ENCODE measurements at places on chromosomes 13 and 19.

GRCh38 chr13:23385931-23386330, 47.6 kb downstream of the SACS start:
- DNase-seq = no peak

- DNase-seq = peak; percentile 51
Measured at GRCh38 chr19:41546386-41546789, 29.6 kb upstream of the CEACAM21 start.

DNA sequence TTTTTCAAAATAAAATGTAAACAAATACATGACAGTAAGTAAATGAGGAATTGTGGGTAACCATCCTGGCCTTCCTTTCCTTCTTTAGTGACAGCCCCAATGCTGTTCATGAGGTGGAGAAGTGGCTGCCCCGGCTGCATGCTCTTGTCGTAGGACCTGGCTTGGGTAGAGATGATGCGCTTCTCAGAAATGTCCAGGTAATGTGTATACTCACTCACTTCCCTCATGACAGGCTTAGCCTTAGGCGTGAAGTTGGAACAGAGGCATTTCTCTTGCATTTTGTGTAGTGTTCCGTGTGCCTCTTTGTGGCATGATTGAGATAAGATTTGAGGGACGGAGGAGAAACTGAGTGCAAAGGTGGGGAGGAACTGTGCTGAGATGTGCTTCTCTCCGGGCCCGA, 12.0 kb downstream of the NAXD start:
- DNase-seq = no peak

- peak; percentile 73 for DNase-seq
Measured at GRCh38 chr19:39409208-39410016, 2.8 kb downstream of the ZFP36 start.

GRCh38 chr13:32272021-32272683, 43.0 kb downstream of the ZAR1L start:
- DNase-seq = peak; percentile 59

DNA sequence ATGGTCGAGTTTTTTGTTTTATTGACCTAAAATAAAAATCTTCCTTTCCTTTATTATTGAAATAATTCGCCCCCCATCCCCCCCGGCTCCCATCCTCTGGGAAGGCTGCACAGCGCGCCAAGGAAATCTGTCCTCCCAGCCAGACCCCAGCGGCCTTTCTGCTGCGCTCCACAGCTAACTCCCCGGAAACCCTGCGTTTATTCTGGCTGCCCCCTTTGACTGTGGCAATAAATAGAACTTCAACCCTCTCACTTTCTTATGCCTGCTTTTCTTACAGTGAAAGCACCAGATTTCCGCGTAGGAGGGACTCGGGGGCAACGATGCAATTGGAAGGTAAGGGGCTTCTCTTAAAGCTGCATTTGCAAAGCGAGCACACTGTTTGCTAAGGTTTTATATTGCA, 9.7 kb upstream of the C19orf12 start:
- DNase-seq = no peak

GRCh38 chr19:52638601-52639000, 446 bp upstream of the ZNF83 start:
- peak; percentile 5 for DNase-seq

DNA sequence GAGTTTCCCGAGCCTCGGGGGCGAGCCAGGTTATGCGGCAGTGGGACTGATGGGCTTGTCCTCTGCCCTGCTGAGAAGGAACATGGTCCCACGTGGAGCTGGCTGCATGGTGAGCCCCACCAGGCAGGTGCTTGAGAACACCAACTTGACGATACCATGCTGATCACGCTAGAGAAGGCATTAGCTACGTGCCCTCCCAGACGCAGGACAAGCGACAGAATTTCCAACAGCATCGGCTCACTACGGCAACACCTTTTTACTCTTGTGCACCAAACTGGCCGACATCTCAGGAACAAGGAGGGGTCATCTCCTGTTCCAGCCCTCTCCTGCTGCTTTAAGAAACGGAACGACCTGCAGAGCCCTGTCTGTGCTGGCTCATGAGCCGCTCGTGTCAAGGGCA, 8.3 kb downstream of the ZFR2 start:
- no peak for DNase-seq

DNA sequence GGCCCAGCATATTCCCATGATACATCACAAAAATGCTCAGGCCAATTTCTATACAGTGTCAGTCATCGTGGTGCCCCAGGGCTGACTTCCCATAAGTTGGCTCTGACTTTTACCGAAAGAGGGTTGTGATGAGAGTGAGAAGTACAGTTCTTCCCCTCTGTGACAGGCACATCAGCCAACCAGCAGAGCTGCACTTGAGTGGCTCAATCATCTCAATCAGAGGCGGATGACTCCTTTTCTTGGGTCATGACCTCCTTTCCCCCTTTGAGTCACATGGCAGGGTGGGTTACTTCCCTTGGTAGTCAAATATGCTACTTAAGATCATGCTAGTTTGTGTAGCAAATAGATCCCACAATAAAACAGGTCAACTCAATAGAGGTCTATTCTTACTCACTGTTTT, 6.9 kb upstream of the AMER2 start:
- no peak for DNase-seq

DNA sequence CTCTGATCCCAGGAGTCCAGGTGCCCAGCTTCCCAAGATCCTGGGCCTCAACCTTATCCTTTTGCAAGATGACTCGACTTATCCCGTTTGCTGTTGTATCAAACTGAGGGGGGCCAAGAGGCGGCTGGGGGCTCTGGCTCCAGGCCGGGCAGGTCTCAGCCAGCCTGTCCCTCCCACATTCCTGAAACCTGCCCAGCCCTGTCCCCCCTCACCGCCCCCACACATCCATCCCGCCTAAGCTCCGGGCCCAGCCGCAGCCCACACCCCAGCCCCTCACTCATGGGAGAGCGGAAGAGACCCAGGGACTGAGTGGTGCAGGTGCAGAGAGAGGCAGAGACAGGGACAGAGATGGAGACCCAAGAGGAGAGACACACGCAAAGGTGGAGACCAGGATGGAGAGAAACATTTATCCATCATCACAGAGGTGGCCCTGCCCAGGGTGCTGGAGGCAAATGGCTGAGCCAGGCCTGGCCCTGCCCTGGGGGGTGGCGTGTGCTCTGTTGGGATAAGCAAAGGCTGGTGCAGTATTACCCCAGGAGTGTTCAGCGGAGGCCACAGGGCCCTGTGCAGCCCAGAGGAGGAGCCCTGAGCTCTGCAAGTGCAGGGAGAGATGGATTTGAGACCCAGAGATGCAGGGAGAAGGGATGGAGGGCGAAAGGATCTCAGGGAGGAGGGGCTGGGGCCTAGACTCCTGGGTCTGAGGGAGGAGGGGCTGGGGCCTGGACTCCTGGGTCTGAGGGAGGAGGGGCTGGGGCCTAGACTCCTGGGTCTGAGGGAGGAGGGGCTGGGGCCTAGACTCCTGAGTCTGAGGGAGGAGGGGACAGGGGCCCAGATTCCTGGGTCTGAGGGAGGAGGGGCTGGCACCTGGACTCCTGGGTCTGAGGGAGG, 1.6 kb downstream of the BCAM start:
- no peak for DNase-seq

DNA sequence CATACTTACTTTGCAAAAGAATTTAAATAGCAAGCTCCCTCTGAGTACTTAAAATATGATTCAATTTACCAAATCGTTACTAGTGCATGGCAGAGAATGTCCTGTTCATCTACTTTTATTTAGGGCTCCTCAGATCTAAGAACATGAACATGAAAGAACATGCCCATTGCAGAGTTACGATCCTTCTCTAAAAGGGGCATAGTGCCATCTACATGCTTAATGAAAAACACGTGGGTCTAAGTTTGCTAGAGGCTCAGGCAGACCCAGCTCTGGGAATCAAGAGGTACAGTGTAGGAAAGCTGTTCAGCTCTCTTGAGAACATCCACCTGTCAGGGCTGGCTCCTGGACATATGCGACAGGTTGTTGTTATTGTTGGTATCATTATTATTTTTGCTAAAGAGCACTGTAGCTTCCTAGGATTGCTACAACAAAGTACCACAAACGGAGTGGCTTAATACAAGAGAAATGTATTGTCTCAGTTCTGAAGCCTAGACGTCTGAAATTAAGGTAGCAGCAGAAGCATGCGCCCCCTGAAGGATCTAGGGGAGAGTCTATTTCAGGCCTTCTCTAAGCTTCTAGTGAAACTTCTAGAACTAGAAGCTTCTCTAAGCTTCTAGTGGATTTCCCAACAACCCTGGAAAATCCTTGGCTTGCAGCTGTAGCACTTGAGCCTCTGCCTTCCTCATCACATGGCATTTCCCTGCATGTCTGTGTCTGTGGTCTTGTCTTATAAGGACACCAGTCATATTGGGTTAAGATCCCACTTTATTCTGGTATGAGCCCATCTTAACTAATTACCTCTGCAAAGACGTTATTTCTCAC, 133.9 kb downstream of the DCT start:
- no peak for DNase-seq

DNA sequence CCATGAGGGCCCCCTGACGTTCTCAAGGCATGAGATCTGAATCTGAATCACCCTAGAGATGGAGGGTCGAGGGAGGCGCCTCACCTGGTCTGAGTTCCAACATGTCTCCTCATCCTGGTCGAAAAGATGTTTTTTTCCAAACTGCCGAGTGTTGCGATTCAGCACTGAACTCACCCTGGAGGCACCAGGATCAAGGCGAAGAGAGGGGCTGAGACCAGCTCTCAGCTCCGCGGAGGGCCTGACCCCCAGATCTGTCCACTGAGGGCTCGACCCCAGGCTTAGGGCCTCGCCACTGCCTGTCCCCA, 555 bp downstream of the NR2C2AP start:
- no peak for DNase-seq

DNA sequence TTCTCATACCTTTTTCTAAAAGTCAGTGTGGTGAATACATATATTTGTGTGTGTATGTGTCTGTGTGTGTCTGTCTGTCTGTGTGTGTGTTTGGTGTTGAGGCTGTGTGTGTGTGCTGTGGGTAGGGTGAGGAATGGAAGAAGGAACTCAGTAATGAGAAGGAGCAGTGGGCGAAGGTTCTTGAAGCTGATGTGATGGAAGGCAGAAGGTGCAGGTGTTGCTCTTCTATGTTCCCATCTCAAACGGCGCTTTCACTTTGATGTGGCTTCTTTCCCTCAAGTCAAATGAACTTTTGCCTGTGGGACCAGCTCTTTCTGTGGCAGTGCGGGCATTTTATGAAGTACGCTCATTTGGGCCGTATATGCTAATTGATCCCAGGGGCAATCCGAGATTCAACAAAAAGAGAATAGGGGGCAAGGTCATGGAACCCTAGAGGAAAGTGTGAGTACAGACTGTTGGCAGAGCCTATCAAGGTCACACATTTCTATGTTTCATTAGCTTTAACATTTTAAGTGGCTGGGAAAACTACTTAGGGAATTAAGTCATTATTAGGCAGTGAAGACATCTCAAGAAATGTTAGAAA, 15.2 kb downstream of the BIVM start:
- no peak for DNase-seq

GRCh38 chr13:112783135-112783977, 93.5 kb downstream of the ATP11A start:
- DNase-seq = no peak

DNA sequence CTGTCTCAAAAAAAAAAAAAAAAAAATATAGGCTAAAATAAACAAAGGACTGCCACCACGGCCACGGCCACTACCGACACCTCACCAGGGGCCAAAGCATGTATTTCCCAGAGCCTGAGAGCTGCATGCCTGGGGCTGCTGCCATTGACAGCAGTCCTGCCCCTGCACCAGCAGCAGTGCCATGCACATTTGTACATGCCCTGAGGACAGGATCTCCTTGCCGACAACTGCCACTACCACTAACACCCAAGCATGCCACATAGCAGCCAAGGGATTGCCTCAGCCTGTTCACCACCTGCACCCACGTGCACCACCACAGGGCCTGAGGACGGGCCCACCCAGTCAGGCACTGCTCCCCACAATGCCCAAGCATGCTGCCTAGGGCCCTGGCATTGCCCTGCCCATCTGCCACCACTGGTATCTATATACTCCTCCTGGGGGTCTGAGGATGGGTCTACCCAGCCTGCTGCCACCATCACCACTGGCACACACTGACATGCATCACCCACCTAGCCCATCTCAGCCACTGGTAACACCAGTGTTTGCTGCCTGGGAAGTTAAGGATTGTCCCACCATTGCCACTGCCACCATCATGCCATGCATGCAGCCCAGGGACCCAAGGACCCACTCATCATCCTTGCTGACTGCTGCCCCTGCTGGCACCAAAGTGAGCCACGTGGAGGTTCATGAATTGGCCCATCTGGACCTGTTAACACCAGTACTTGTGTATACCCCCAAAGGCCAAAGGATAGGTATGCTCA, 10.6 kb upstream of the NUP62 start:
- no peak for DNase-seq

DNA sequence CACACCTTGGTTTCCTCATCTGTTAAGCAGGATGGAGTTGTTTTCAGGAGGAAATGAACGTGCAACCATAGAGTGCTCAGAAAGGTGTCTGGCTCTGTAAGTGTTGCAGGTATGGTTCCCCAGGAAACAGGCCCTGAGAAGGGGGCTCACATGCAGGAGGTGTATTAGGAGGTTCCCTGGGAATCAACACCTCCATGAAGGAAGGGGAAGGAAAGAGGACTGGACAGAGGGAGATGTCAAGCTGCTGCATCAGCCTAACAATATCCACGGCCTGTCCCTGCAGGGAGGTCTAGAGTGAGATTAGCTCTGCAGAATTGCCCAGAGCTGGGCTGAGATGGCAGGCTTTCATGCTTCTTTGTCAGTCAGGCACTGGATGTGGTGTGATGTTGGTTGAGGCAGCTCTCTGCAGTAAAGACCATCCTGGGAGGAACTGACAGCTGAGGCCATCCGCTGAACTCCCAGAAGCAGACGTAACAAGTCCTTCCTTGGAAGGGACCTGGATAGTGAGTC, 373.3 kb downstream of the ZNF536 start:
- DNase-seq = no peak

DNA sequence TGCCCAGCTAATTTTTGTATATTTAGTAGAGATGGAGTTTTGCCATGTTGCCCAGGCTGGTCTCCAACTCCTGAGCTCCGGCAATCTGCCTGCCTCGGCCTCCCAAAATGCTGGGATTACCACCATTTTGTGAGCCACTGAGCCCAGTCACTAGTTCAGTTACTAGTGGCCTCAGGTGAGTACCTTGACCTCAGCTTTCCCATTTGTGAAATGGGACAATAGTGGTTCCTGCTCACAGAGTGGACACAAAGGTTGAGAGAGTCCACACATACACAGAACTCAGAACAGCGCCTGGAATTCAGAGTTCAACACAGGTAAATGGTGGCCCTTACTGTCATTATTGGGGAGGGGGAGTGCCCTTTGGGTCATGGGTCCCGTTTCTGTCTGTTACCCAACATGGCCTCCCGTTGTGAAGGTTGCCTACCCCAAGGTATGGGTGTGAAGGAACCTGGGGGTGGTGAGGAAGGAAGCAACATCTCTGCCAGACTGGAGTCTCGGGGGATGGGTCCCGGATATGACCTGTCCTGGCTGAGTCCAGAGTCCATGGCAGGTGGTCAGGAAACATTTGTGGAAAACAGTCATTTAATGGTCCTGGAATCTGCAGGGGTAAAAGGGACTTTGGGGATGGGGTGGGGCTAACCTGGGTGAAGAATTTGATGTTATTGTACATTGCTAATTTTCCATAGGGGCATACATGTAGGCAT, 11.7 kb upstream of the IRGC start:
- no peak for DNase-seq

GRCh38 chr19:55041627-55042343, 3.7 kb upstream of the GP6 start:
- DNase-seq = no peak

Measured in inflammatory macrophage treated with lipopolysaccharide for 4 hours (primary cell).